Diencephalon (tissue), 1 donor: ENCODE measurements at places on chromosomes 5 and 9. TPM values are rescaled to one million over a fixed set of nuclear protein-coding genes. Genes with fewer than 3 reads are reported as not detected.

The IL13 gene
- not detected for total RNA-seq

The GPR151 gene
- total RNA-seq = 0.46 TPM

The PHF24 gene
- 45.2 TPM for total RNA-seq

The FAM120AOS gene
- total RNA-seq = 36.7 TPM

The NTNG2 gene
- 15.5 TPM for total RNA-seq

The ADAMTS16 gene
- 3.5 TPM for total RNA-seq

The LAMC3 gene
- 3.7 TPM for total RNA-seq

The QSOX2 gene
- total RNA-seq = 10.8 TPM

The TMEM215 gene
- 9.0 TPM for total RNA-seq

The DRD1 gene
- 27.0 TPM for total RNA-seq

The SLC31A2 gene
- total RNA-seq = 4.8 TPM

The CCDC192 gene
- total RNA-seq = not detected

The GRIN1 gene
- 69.0 TPM for total RNA-seq

The FBLL1 gene
- total RNA-seq = 53.7 TPM

The NME5 gene
- total RNA-seq = 22.4 TPM

The PLAC8L1 gene
- 0.69 TPM for total RNA-seq

The TARS1 gene
- 105 TPM for total RNA-seq
